ENCODE measurements at places on chromosomes 2 and 18.

DNA sequence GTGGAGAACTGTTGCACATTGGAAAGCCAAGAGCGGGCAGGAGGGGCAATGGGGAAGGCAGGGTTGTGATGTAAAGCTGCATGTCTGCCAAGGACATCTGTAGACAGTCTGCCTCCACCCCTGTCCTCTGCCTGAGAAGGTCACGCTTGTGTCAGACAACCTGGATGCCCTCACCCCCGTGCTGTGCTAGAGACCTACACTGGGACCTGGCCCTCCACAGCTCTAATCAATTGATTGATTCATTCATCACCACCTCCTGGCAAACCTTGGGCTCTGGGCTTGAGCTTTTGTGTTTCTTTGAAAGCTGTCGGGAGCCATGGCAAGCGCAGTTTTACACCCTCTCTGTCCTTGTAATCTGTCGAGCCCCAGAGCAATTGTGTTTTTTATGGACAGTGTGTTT is 41.1 kb downstream of the MARCO start:
- DNase-seq: no peak

- no peak for DNase-seq
Observed at GRCh38 chr2:142874293-142874814, 3.1 kb upstream of the KYNU start.

DNA sequence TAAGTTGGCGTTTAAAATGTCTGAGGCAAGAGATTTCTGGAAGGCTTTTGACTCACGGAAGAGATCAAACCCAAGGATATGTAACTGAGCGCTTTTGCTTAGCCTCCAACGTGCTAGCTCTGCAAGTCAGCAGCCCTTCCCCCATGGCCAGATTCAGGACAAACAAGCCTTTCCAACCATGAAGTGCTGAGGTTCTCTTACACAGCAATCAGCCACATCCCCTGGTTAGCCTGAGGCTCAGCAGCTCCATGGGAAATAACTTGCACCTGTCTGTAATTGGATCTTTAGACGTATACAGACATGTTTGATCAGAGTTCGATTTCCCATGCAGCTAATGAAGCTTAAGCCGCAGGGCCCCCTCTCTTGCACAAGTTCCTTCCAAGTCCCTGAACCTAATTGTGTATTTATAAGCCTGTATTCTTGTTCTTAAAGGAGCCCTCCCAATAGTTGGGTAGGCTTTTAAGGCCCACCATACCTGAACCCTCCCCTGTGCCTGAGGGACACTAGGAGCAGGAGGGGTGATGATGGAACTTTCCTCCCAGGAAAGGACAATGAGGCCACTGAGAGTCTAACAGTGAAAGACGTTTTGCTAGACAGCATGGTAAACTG is 2.1 kb upstream of the TMEM131 start:
- no peak for DNase-seq

DNA sequence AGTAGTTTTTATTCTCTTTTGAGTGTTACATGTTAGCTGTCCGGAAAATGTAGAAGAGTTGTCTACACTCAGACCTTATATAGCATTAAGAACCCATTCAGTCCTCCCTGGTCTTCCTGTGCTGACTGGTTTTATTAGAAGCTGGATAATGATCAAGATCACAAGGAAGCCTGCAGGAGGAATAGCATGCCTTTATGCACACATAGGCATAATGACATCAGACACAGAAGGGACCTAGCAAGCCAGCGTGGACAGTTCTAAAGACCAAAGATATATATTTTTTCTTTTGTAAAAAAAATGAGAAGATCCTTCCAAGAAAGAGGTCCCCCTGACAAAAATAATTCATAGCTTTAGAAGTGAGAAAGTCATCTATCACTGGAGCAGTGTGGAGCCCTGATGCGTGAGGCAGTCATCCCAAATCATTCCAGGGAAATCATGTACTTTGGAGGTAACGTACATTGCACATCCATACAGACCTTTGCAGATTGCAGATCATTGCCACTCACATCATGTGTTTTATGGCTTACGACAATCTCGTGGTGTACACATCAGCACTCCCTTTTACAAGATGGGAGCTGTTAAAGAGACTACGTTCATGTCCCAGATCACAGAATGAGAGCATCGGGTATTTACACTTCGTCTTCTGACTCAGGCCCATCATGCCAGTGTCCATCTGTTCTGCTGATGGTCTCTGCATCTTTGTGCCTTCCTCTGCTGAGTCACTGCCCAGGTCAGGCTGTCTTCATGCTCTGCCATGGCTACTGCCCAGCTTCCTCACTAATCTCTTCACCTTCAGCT is 334.0 kb downstream of the SOCS6 start:
- no peak for DNase-seq

- DNase-seq: no peak
Observed at GRCh38 chr2:186995092-186995491, 146.1 kb upstream of the ZSWIM2 start.

DNA sequence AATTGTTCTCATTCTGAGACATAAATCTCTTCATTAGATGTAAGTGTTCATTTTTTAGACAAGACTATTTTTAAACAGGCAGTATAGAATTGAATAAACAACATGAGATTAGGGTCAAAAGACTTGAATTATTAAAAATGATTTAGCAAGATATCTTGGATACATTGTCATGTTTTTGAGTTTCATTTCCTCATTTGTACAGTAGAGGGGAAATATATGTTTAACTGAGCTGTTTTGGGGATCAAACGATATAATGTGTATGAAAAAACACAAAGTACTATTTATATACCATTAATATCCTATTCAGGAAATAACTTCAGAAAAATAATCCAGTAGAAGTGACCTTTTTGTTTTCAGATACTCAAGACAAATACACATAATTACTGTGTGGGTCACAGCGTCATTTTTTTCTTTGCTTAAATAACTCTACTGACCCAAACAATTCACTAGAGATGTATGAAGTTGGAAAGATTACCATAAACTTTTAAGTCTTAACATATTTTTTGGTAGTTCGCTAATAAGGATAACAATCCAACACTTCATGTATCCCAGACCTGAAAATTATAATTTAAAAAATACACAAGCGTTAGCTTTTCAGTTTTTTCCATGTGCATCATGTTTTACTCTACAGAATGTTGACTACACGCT is 896 bp upstream of the ASXL3 start:
- DNase-seq: no peak
